ENCODE measurements at places on chromosomes 13 and 19.
A peak's percentile ranks its signal among the peaks of the same experiment; 100 is the strongest.

- no peak for DNase-seq
These were observed 15.4 kb downstream of the UBXN6 start for GRCh38 chr19:4441994-4442818.

DNA sequence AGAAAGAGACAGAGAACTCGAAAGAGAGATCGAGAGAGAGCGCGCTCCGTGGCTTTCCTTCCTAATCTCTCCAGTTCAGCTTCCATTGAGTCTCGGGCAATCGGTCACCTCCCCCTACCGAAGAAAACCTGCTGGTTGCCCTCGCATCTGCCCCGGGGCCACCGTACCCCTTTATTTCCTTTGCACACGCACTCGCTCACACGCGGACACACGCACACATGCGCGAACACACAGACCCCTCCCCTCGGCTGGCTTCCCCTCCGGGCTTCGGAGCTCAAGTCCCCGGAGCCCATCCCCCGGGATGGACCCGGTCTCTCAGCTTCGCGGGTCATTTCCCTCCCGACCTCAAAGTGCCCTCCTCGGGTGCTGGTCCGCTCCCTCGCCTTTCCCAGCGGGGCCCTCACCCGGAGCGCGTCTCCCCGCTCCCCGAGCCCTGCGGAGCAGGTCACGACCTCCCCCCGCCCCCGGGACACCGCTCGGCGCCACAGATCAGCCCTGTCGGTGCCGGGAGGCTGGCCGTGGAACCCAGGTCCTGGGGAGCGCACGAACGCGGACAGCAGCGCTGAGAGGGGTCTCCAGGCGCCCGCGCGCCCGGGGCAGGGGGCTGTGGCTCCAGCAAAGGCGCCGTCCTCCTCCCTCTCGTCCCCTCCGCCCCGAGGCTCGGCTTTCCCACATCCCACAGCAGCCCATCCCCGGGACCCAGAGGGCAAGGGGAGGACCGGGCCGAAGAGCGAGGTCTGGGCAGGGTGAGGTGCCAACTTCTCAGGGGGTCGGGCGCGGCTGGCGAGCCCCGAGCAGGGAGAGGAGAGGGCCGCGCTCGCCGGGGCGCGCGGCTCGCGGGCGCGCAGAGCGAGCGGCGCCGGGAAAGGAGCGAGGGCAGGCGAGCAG lies 1.8 kb downstream of the DACH1 start:
- DNase-seq = peak; percentile 11

GRCh38 chr13:99303863-99304521 lies 3.2 kb downstream of the GPR183 start:
- no peak for DNase-seq

DNA sequence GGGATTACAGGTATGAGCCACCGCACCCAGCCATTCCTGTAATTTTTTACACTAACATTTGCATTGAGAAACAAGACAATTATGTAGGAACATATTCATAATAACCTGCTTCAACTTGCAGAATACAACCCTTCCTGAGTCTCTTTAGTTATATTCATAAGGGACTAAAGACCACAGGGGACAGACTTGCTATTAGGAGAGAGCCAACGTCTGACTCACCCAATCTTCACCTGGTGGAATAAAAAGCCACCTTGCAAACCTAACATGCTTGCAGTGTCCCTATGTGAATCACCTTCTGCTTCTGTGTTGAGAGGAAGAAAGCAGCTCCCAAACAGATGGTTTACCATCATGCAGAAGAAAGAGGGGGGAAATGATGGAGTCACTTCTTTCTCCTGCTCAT lies 456.1 kb downstream of the PCDH9 start:
- no peak for DNase-seq

- DNase-seq = no peak
These were observed 2.5 kb downstream of the LIPE start for GRCh38 chr19:42424712-42425131.

DNA sequence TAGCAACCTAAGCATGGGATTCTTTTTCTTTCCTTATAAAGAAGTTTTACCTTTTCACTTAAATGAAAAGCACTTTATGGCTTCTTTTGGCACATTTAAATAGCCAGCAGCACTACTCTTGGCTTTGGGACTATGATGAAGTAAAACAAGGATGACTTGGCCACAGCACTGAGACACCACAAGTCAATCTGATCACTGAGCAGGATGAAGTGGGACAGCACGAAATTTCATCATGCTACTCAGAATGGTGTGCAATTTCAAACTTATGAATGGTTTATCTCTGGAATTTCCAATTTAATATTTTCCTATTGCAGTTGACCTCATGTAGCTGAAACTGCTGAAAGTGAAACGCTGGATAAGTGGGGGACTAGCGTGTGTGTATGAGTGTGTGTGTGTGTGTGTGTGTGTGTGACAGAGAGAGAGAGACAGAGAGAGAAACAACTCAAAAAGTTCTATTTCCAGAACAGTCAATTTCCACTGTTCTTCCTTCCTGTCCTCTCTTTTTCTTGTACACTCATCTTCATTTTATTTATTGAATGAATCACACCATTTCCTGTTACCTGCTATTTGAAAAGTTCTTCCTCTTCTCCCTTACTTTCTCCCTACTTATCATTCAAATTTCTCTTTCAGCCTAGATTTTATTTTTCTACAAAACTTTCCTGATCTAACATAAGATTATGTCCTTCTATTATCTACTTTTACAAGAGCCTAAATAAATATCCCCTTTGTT lies 414.2 kb upstream of the MIR17HG start:
- DNase-seq = no peak

DNA sequence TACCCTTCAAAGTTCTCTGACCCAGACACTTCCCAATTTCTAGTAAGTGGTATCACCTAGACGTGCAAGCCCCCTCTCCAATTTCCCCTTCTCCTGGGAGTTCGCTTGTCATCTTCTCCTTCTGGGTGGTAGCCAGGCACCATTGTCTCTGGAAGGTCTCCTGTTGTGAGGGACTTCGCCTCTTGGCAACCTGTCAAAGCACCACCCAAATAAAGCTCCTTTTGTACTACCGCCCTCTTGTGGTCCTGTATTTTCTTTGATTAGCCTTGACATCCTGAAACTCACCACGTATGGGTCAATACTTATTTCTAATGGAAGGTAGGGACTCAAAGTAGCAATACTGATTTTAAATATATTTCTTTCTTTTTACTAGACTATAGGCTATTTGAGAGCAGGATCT lies 8.2 kb downstream of the GPC5 start:
- DNase-seq = peak; percentile 35

DNA sequence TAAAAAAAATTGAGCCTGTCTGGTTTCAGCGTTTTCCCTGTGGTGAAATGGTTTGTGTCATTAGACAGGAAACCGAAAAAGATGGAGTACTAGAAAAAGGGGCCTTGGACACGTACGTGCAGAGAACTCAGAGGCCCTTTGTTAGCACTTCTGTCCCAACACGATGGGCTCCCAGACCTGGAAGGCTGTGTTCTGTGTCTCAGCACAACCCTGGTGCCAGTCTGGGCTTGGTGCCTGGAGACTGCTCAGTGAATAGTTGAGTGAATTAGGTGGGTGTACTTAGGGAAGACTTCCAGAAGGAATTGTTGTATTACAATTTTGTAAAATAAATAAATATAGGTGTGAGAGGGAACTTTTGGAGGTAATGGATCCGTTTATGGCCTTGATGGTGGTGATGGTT lies 8.7 kb downstream of the ZNF71 start:
- DNase-seq = no peak

GRCh38 chr19:15368798-15369593 lies 10.6 kb downstream of the AKAP8 start:
- DNase-seq = no peak

DNA sequence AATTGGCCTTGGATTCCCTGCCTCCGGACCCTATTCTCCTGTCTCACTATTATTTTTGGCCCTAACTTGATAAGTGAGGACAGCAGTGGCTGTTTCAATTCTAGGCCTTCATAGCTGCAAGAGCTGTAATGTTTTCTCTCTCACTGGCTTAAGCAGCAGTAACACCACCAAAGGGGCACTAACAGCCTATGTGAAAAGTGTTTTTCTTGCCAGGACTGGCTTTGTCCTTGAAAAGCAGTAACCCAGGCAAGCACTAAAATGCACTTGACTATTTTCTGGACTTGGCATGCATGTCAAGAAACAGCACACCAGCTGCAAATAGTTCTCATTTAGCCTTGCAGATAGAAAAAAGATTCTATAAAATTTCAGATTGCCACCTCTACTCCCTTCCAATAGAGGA lies 9.3 kb upstream of the FBXL3 start:
- DNase-seq = no peak

- no peak for DNase-seq
These were observed 29.1 kb downstream of the NFIX start for GRCh38 chr19:13024126-13024950.

DNA sequence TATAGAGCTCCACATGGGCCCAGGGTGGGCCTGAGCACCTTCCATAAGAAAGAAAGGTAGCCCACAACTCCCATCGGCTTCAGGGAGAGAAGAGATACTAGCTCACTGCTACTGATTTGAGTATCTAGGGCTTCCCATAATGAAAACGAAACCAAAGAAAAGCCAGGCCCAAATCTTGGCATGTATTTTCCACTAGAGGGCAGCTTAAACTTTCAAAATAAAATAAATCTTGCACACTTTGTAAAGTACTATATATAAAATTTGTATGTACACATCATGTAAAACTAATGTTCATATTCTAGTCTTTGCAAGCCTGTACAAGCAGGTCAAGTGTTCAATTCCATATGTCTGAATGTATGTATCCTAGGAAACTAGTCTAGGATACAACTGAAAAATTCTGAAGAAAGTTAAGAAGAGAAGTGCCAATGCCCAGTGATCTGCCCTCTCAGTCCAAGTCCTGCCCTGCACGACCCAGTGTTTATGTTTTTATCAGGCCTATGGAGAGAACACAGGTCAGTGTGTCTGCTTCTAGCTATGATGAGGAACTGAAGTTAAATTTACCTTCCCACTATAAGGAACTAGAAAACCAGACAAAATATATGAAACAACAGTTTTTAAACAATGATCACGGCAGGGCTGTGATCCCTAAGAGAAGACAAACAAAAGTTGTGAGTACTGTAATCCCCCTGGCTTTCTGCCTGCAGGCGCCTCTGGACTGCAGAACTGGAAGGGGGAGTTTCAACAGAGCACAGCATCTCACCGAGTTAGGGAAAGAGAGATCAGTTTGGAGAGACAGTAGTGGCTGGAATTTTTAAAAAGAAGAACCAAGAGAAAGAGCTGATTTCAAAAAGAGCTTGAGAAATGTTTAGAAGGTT lies 475.7 kb downstream of the UQCRFS1 start:
- peak; percentile 13 for DNase-seq

DNA sequence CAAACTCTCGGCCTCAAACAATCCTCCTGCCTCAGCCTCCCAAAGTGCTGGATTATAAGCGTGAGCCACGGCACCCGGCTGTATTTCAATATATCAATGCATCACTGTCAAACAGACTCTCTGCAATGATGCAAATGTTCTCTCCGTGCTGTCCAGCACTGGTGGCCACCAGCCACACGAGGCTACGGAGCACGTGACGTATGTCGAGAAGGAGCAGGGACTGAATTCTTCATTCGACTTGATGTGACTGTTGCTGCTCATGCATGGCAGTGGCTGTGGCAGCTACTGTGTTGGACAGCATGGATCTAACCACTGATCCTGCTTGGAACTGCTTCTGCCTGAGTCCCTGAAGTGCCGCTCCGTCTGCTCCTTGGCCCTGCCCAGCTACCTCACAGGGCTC lies 9.8 kb downstream of the LRRC4B start:
- no peak for DNase-seq

DNA sequence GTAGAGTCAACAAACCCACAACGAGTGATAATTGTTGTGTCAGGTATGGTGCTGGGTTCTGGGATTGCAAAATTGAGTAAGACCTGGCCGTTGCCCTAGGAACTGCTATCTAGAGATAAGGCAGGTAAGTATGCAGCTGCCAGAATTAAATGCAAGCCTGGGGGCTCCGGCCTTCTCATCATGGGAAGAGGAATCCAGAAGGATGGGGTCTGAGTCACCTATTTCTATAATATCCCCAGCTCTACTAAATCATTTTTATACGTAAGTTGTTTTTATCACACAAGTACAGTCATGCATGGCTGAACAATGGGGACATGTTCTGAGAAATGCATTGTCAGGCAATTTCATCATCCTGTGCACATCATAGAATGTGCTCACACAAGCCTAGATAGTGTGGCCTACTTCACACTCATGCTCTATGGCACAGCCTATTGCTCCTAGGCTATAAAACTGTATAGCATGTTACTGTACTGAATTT lies 203.0 kb downstream of the KLF5 start:
- no peak for DNase-seq

GRCh38 chr19:18883526-18884304 lies 12.2 kb downstream of the CERS1 start:
- DNase-seq = no peak

GRCh38 chr13:98216711-98217285 lies 39.7 kb upstream of the RNF113B start:
- DNase-seq = no peak

- no peak for DNase-seq
These were observed 10.8 kb upstream of the CCDC97 start for GRCh38 chr19:41299046-41299754.

DNA sequence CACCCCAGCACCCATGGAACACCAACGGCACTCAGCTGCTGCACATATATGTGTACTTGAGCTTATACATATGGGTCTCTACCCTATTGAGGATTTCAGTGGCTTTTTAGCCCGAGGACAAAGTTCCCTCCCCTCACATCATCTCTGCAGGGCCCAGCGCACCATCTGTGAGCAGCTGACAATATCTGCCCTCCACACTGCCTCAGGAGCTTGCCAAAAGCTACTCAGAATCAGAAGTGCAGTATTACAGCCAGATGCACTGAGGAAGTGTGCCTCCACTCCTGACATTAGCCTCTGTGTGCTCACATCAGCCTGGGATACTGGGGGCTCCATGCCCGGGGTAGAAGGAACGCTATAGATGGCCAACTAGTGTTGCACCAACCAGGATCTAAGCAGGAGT lies 903.9 kb downstream of the UQCRFS1 start:
- no peak for DNase-seq

DNA sequence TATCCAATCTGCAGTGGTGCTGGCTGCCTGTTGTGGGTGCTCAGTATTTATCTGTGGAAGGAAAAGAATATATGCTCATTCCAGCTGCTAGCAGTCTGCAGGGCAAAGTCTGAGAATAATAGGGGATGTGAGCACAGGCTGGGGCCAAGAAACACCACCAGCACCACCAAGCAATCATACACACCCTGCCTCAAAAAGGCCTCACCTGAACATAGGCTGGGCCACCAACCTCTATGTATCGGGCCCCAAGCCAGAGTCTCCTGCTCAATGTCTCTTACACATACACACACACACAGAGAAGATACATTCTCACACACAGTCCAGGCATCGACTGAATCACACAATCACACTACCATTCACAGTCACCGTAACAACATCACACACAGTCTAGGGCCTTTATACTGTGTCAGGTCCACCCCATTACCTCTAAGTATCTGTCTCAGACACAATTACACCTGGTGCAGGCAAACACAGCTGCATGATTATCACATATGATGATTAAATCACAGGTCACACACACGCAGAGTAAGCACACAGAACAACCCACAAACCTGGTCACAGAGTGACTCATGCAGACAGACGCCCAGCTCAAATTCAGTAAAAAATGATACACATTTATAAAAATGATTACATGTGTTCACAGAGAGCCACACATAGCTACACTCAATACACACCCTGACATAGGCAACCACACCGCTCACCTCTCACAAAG lies 1.3 kb upstream of the ZSCAN22 start:
- no peak for DNase-seq

Data from fibroblast of villous mesenchyme (primary cell).